ENCODE measurements at places on chromosomes 5 and 9. TPM values are rescaled to one million over a fixed set of nuclear protein-coding genes. Genes with fewer than 3 reads are reported as not detected.

The FOXD4 gene
- not detected for polyA plus RNA-seq

The ALDH1A1 gene
- 2.8 TPM for polyA plus RNA-seq

The MRPS30 gene
- polyA plus RNA-seq: 86.1 TPM

The APBA1 gene
- 0.26 TPM for polyA plus RNA-seq

The FOXD4L4 gene
- polyA plus RNA-seq: not detected

The INVS gene
- 4.1 TPM for polyA plus RNA-seq

The AK8 gene
- polyA plus RNA-seq: 0.78 TPM

The NUTM2F gene
- not detected for polyA plus RNA-seq

The OGN gene
- polyA plus RNA-seq: 2.2 TPM

The PCDHB14 gene
- polyA plus RNA-seq: 0.71 TPM
